ENCODE measurements at places on chromosomes 16 and 17.

DNA sequence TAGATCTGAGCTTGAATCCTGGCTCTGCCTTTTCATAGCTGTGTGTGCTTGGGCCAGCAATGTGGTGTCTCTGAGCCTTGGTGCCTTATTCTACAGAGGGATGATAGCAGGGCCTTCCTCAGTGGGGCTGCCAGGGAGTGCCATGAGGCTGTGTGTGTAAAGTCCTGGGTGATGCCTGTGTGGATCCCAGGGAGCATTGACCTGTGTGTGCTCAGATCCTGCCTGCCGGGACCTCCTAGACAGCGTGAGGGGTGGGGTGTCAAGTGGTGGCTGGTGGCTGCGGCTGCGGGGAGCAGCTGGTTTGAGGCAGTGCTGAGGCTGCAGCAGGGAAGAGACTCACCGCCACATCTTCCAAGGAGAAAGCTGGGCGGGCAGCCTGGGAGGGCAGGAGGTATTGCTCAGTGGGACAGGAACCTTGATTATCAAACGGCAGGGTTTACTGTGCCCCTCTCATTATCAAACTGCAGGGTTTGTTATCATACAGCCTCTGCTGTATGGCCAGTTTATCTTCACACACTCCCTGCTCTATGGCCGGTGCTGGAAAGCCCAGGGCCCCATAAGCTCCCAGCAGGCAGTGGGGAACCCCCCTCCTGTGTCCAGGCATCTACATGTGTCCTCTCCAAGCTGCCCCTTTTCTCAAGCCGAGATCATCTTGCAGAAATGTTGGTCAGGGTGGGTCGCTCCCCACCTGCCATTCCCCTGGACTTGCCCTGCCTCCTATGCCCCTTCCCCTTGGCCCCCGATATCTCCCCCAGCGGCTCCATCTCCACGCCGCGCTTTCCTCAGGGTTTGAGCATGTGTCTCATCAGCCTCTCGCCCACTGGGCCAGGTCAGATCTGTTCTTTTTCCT lies 3.1 kb upstream of the ADCY7 start:
- DNase-seq, result no peak

GRCh38 chr17:44636562-44636961 lies 19.7 kb upstream of the MEIOC start:
- DNase-seq, result no peak

- DNase-seq, result no peak
These were observed 12.4 kb downstream of the CDYL2 start for GRCh38 chr16:80792031-80792430.

GRCh38 chr17:57972151-57972550 lies 15.9 kb downstream of the VEZF1 start:
- DNase-seq, result no peak

DNA sequence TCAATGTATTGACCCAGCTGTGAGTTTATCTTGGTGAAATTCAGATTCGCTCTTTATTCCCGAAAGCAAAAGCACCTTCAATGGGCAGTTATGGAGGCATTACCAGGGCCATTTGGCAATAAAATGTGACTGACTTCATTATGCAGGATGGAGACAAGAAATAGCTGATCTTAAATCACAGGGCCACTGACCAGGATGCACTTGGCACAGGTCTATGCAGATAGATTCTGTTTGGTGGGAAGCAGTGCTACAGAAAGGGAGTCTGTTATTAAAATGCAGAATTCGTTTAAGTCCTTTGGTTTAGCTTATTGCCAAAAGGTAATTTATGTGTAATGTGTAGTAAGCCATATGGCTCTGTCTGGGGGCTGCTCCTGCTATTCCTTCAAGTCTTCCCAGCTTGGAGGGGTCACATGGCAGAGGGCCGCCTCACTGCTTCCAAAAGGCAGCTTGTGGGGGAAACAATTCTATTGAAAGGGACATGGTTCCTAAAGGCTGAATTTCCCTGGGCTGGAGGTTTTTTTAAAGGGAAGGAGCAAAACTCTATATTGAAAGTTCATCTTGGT lies 239.8 kb downstream of the HS3ST4 start:
- no peak for DNase-seq

- no peak for DNase-seq
These were observed 67.9 kb downstream of the N4BP1 start for GRCh38 chr16:48542020-48542473.

DNA sequence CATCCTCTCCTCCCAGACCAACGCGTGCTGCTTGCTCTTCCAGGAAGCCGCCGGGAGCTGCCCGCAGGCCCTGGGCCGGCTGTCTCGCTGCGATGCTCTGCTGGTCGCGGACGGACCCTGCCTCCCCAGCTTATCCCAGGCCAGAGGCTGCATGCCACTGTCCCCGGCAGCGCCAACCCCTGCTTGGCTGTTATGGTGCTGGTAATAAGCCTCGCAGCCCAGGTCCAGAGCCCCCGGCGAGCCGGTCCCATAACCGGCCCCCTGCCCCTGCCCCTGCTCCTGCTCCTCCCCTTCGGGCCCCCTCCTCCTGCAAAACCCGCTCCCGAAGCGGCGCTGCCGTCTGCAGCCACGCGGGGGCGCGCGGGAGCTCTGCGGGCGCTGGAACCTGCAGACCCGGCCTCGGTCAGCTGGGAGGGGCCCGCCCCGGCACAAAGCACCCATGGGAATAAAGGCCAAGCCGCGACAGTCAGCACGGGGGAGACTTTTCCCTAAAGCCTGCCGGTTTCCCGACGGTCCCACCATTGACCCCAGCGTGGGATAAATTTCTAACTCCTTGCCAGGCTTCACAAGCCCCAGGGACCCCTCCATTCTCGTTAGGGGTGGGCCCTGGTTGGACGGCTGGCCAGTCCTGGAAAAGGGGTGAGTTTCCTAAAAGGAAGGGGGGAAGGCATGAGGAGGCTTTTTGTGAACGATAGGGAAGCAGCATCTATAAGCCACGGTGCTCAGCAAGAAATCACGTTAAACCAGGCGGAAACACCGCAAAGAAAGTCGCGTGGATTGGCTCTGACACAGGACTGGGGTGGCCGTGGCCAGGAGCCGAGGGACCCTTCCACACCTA lies 11.2 kb downstream of the ENPP7 start:
- peak; percentile 70 for DNase-seq

- no peak for DNase-seq
These were observed 4.8 kb downstream of the GLIS2 start for GRCh38 chr16:4320571-4321137.

GRCh38 chr16:9874219-9874618 lies 308.0 kb downstream of the GRIN2A start:
- DNase-seq, result no peak

DNA sequence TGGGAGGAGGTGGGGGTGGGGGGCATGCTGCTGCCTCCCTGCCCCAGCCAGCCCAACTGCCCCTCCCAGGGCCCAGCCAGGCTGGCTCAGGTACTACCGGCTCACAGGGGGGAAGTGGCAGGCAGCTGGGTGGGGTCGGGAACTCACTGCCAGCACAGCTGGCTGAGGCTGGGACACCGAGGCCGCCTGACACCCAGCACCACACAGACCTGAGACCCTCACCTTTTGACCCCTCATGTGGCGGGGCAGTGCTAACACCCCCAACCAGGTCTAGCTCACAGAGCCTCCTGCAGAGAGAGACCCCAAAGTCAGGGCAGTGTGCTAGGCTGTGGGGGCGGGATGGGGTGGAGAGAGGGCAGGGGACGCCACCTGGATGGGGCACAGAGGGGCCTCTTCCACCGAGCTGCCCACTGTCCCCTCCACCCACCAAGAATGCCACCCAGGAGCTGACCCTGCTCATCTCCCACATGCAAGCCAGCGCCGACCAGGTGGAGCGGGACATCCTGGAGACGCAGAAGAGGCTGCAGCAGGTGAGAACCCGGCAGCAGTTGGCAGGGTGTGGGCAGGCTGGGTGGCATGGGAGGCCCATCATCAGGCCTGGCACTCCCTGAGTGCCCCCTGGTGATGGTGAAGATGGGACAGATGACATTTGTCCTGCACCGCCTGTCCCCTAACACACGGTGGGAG lies 3.0 kb downstream of the EVPLL start:
- DNase-seq, result no peak

DNA sequence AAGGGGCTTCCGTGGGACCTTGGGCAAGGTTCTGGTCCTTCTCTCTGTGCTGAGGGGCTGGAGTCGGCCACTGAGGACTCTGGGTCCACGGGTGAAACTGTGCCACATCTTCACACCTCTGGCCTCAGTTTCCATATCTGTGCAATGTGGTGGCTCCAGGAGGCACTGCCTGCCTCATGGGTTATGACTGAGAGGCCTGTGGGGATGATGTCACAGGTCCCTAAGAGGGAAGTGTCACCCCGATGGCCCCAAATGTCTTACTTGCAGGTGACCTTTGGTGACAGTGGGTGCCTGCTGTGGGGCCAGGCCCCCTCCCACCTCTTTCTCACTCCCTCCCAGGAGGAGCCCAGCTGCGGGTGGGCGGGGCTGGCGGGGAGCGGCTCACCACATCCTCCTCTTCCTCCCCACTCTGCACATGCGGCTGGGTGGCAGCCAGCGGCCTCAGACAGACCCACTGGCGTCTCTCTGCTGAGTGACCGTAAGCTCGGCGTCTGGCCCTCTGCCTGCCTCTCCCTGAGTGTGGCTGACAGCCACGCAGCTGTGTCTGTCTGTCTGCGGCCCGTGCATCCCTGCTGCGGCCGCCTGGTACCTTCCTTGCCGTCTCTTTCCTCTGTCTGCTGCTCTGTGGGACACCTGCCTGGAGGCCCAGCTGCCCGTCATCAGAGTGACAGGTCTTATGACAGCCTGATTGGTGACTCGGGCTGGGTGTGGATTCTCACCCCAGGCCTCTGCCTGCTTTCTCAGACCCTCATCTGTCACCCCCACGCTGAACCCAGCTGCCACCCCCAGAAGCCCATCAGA lies at the start of gene IL21R:
Gene IL21R (plus strand): TSS at position 407 of the 801 bp plus-strand sequence. CDS start 27,898 bp downstream, outside the sequence.
- DNase-seq, result peak; percentile 85

GRCh38 chr17:381941-382643 lies 29.5 kb upstream of the RPH3AL start:
- DNase-seq, result no peak

DNA sequence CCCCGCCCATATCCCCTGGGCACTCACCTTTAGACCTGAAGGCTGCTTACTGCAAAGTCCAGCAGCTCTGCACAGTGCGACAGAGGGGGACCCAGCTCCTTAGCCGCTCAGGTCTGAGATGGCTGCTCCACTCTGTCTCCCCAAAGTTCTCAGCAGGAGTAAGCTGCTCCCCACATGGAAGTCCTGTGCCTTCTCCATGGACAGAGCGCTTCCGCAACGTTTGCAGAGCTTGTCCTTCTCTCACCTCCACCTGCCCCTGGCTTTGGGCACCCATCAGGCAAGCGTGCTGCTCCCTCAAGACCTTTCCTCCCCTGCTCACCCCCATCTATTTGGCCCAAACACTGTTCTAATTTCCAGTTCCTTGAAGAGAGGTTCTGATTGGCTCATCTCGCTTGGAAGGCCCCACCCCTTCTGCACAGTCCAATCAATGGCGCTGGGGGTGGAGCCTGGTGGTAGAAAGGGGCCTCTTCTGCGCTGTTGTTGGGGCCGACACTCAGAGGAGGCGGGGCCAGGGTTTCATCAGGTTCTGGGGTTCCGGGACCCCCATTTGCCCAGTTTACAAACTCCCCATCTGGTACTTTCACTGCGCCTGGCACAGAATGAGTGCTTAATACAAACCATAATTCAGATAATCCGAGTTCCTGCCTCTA lies 137.2 kb downstream of the CYLD start:
- no peak for DNase-seq

DNA sequence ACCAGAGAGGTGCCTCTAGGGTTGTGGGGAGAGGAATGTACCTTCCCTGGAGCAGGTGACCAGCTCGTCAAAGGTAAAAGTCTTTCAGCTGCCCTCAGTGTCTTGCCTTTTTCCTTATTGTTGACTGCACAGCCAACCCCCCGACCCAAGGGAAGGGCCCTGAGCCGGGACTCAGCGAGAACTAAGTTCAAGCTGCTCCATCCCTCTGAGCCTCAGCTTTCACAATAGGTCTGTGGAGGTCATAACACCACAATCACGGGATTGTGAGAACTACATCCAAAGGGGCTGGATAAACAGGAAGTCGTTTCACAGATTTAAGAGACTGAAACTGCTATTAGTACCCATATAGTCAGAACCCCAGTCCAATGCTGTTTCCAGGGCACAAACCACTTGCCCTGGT lies 2.6 kb upstream of the KRT36 start:
- DNase-seq, result no peak

GRCh38 chr17:45256114-45256966 lies 5.6 kb downstream of the SPATA32 start:
- no peak for DNase-seq

DNA sequence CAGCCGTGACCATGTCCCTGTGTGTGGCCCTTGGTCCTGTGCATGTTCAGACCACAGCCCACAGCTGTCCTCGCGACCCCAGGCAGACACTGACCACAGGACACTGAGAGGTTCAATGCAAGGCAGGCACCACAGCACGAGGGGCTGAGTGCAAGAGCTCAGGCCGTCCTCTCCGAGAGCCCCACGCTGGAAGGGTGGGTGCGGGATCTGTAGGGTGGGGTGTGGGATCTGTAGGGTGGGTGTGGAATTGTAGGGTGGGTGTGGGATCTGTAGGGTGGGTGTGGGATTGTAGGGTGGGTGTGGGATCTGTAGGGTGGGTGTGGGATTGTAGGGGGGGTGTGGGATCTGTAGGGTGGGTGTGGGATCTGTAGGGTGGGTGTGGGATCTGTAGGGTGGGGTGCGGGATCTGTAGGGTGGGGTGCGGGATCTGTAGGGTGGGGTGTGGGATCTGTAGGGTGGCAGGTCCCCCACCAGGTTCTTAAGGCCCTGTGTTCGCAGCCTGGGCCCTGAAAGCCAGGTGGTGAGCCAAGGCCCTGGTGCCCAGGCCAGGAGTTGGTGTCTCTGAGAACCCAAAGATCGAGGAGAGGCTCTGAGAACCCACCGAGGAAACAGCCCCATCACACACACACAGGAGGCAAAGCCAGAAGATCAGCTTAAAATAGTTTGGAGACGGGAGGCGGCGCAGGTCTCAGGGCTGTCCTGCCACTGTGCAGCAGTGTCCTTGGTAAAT lies 48.2 kb downstream of the METRNL start:
- DNase-seq, result no peak

DNA sequence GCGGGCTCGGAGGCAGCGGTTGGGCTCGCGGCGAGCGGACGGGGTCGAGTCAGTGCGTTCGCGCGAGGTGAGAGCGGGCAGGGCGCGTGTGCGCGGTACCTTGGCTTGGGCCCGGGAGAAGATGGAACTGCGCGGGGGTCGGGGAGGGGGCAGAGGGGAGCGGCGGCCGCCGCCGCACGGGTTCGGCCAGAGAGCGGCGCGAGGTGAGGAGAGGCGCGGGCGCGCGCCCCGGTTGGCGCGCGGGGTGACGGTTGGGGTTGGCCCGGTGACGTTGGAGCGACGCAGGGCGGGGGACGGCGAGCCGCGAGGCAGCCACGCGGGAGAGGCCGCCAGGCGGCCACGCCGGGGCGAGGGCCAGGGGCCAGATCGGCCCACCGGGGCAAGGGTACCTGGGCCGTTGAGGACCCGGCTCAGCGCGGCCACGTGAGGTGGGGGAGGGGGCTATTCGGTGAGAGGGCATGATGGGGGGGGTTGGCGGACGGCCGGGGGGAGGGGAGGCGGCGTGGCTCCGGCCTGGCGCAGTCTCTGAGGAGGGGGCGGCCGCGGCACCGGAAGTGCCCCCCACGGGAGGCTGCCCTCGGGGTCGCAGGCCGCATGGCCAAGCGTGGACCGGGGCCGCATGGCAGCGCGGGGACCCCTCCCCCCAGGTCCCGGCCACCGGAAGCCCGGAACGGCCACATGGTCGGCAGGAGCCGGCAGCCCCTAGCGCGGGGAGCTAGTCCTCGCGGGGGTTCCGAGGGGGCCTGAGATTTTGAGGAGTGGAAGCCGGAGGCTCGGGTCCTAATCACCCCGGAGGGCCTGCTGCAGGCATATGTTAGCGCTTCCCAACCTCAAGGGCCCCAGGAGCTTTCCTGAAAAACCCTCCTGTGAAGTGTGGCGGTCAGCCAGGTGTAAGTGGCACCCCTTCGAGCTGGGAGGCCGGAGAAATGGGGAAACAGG lies 527 bp downstream of the EIF5A start:
- DNase-seq, result peak; percentile 57

All from effector memory CD8-positive, alpha-beta T cell (primary cell).